ENCODE measurements at places on chromosomes 16 and 17.
A peak's percentile ranks its signal among the peaks of the same experiment; 100 is the strongest.

- H3K36me3 ChIP-seq = peaks cover 10% of the 10 kb centered on the region
- H3K27ac ChIP-seq = peak overlapping the region; percentile 15
- no peaks in the 10 kb centered on the region for H3K27me3 ChIP-seq
- no peak for DNase-seq
Observed at GRCh38 chr16:15031179-15031578, 24.7 kb downstream of the NTAN1 start.

DNA sequence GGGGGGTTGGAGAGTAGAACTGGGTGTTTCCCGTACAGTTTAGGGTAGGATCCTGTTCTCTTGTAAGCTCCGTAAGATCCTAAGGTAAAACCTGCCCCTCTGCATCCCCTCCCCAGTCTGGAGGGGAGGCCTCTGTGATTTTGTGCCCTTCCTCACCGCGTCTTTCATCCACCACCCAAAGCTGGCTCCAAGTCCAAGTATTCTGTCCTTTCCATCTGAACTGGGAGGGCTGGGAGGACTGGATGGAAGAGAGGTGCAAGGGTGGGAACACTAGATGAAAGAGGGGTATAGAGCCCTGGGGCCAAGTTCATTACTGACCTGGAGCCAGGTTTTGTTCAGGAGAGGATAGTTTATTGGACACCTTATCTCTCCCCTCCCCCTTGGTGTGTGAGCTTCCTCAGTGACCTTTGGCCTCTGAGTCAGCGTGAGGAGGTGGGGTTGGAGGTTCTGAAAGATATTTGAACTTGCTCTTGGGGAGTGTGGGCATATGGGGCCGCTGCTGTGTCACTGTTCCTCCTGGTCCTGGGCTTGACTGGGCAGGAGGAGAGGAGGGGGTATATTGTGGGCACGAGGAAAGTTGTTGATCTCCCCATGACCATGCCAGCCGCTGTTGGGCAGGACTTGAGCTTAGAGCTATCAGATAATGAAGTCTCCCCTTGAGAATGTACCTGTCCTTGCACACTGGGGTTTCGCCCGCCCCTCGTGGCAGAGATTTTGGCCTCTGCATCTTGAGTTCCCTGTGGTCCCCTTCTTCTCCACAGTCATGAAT is 1.6 kb downstream of the LASP1 start:
- peak overlapping the region; percentile 88 for H3K27ac ChIP-seq
- peak; percentile 61 for DNase-seq
- no peaks in the 10 kb centered on the region for H3K27me3 ChIP-seq
- peaks cover 10% of the 10 kb centered on the region for H3K36me3 ChIP-seq

DNA sequence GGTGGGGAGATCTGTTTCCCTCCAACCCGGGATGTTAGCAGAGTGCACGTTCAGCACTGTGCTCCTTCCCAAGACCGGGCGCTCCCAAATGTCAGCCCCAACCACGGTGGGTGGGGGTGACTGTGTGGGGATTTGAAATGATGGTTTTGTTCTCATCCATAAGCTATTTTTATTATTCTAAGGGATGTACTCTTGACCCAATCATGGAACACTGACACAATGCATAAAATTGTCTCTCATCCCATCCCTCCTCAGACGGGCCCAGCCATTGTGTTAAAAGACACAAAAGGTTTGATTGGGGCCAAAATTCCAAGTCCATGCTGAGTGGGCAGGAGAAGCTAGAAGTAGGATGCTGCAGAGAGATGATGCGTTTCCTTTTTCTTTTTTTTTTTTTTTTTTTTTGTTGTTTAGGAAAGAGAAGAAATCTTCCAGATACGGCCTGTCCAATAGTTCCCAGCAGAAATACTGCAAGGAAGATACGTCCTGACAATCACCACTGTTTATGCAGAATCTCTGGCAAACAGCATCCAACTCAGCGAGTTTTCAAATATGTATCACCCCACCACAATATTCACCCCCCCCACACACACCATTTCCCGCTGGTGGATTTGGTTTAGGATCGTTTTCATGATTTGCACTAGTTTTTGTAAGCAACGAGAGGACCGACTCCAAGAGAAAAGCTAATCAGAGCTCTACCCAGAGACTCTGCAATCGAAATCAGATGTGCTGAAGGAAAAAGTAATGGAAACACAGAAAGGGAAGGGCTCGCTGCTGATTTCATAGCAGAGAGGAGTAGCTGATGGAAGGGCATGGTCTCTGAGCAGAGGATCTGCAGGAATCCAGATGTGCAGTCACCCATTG is 163.5 kb upstream of the DYNLRB2 start:
- no peaks in the 10 kb centered on the region for H3K36me3 ChIP-seq
- no peak overlapping the region for H3K4me3 ChIP-seq
- no peak overlapping the region for H3K27ac ChIP-seq
- no peak for DNase-seq
- no peaks in the 10 kb centered on the region for H3K4me1 ChIP-seq

DNA sequence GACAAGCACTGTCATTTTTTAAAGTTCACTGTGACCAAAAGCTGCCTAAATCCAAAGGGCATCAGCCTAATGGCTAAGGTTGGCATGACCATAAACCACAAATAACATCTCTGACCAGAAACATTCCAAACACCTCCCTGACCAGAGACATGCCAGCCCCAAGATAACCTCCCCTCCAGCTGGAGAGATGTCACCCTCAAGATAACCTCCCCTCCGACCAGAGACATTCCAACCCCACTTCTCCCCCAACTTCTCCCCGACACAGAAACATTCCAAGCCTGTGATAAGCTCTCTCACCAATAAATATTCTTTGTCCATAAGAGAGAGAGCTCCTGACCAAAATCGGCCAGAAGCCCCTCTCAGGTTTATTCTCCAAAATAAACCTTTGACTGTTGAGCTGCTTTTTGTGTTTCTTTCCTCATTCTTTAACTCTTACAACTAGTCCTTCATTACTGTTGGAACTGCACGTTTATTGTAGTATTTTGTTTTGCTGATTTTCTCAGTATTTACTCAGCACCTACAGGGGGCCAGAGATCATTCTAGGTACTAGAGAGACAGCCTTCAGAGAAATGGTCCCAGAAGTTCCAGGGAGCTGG is 325.6 kb downstream of the SLC39A11 start:
- no peak overlapping the region for H3K4me3 ChIP-seq
- H3K27ac ChIP-seq = no peak overlapping the region
- no peak for DNase-seq
- no peaks in the 10 kb centered on the region for H3K27me3 ChIP-seq

DNA sequence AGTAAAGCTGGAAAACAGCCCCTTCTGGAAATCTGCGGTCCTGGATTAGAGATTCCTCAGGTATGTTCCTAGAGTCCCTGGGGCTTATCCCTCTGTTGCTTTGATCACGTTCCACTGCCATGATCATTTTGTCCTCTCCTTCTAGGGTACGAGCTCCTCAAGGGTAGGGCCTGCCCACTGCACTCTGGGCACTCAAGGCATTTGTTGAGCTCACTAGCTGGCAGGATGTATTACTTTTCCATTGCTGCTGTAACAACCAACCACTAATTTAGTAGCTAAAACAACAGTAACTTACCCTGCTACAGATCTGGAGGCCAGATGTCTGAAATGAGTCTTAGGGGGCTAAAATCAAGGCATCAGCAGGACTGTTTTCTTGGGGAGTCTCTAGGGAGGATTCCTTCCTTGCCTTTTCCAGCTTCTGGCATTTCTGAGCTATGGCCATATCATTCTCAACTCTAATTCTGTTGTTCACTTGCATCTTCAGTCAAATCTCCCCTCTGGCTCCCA is 65.7 kb downstream of the ARSG start:
- DNase-seq = no peak
- no peaks in the 10 kb centered on the region for H3K36me3 ChIP-seq
- H3K27ac ChIP-seq = peak overlapping the region; percentile 24
- peaks cover 49% of the 10 kb centered on the region for H3K4me1 ChIP-seq

GRCh38 chr17:4269915-4270314 is 6.1 kb upstream of the ANKFY1 start:
- H3K4me1 ChIP-seq = no peaks in the 10 kb centered on the region
- H3K4me3 ChIP-seq = no peak overlapping the region
- no peak for DNase-seq
- H3K36me3 ChIP-seq = peaks cover 20% of the 10 kb centered on the region
- no peak overlapping the region for H3K27ac ChIP-seq

DNA sequence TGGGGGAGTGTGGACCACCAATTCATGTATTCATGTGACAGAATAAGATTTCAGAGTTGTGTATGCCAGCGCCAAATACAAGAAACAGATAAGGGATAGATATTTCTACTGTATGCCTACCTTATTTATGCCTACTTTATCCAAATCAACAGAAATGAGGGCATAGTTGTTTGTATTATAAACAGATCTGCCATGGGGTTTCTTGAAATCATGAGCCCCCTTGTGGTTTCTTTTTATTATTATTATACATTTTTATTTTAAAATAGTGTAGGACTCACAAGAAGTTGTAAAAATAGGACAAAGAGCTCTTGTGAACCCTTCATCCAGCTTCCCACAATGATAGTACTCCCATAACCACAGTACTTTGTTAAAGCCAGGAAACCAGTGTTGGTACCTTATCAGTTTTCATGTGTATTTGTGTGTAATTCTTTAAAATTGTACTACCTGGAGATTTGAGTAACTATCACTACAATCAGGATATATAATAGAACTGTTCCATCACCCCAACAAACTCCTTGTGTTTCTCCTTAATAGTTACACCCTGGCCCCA is 229.4 kb downstream of the CCDC182 start:
- no peak overlapping the region for H3K27ac ChIP-seq
- H3K4me1 ChIP-seq = no peaks in the 10 kb centered on the region
- no peak overlapping the region for H3K4me3 ChIP-seq
- DNase-seq = no peak
- no peaks in the 10 kb centered on the region for H3K27me3 ChIP-seq
- H3K36me3 ChIP-seq = no peaks in the 10 kb centered on the region

GRCh38 chr17:28484296-28484695 is 10.9 kb downstream of the SLC13A2 start:
- H3K27me3 ChIP-seq = no peaks in the 10 kb centered on the region
- DNase-seq = no peak
- no peaks in the 10 kb centered on the region for H3K4me1 ChIP-seq
- H3K4me3 ChIP-seq = no peak overlapping the region
- H3K27ac ChIP-seq = no peak overlapping the region

DNA sequence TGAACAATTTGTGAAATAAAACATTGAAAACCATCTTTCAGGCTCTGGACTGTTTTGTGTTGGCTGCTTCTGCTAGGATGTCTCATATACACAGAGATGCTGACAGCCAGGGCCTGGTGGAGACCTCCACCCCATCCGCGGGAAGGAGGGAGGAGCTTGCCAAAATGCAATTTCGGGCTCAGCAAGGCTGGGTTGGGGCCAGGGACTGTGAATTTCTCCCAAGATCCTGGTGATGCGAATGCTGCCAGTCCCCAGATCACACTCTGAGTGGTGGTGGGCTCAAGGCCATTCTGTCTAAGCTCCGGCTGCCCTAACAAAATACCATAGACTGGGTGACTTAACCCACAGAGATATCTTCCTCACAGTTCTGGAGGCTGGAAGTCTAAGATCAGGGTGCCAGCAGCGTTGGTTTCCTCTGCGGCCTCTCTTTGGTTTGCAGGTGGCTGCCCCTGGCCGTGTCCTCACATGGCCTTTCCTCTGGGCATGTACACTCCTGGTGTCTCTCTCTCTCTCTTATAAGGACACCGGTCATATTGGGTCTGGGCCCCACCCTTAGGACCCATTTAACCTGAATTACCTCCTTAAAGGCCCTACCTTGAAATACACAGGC is 89.8 kb downstream of the CRISPLD2 start:
- H3K27me3 ChIP-seq = no peaks in the 10 kb centered on the region
- no peaks in the 10 kb centered on the region for H3K4me1 ChIP-seq
- H3K36me3 ChIP-seq = no peaks in the 10 kb centered on the region
- no peak for DNase-seq
- no peak overlapping the region for H3K27ac ChIP-seq
